ENCODE measurements at places on chromosomes 6 and 20.

DNA sequence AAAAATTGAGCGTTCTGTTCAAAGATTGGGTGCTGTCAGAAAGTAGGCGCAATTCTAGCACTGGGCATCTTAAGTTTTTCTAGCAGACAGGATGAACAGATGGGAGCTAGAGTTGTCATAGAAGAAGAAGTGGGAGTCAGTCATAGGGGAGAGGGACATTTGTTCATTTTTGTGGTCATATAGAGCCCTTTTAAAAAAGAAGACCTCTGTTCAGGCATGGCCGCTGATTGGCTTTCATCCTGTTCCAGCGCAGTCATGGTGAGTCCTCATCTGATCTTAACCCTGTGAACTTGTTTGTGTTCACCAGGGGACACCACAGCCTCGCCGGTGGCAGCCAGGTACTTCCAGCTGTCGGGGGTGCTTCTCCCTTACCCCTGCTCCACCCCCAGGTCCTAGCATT lies 29.7 kb upstream of the PBOV1 start:
- no peak for DNase-seq

DNA sequence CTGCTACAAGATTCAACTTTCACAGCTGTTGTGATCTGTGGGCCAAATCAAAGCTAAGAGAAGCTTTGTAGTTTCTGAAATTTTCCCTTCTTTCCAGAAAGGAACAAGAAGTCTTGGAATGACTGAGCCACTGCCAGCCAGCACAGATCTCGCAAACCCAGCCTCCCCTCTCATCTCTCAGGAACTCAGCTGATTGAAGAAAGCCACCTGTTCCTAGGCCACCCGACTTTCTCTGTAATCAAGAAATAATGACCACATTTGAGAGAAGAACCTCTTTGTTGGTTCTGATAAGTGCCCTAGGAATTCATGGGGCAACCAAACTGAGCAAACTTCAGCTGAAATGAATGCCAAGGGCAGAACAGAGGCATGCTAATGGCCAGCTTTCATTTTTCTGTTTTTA lies 61.7 kb downstream of the HDGFL1 start:
- DNase-seq: no peak

DNA sequence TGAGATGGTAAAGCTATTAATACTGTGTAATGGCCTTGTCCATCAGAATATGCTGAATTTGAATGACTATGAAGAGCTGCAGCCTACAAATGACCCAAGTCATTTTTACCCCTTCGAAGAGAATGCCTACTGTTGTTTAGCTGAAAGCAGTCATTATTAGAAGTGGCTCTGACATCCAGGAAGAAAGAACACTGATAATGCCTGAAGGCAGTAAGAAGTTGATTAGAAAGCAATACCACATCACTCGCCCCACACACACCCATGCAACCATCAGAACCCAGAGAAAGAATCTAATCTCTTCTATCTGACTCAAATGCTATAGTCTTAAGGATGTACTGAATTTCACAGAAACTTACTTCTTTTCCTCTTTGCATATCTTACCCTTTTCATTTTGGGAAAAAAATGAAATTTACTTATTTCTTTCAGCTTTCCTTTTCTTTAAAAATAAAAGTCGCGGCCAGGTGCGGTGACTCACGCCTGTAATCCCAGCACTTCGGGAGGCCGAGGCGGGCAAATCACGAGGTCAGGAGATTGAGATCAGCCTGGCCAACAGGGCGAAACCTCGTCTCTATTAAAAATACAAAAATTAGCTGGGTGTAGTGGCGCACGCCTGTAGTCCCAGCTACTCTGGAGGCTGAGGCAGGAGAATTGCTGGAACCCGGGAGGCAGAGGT lies 61.0 kb downstream of the ARHGAP18 start:
- no peak for DNase-seq

- DNase-seq: no peak
Measured at GRCh38 chr20:52270696-52271095, 79.1 kb upstream of the ZFP64 start.

DNA sequence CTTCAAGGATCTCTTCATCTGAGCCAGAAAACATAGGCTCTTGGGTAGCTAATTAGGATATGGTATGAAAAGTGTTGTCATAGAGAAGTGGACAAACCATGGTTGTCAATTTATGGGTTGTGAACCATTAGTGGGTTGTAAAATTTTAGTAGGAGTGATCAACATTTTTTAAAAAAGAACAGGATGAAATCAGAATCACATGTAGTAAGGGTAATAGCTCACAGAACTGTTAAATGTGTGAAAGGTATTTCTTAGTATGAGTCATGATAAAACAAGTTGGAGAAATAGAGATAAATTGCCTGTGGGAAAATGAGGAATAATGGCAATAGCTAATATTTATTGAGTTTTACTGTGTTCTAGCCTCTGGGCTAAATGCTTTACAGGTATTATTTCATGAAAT lies 113.4 kb downstream of the MAP3K4 start:
- DNase-seq: peak; percentile 6

- DNase-seq: peak; percentile 95
Measured at GRCh38 chr6:56899311-56899710, 55.6 kb upstream of the BEND6 start.

- DNase-seq: no peak
Measured at GRCh38 chr20:603116-603640, 6.9 kb downstream of the TCF15 start.

DNA sequence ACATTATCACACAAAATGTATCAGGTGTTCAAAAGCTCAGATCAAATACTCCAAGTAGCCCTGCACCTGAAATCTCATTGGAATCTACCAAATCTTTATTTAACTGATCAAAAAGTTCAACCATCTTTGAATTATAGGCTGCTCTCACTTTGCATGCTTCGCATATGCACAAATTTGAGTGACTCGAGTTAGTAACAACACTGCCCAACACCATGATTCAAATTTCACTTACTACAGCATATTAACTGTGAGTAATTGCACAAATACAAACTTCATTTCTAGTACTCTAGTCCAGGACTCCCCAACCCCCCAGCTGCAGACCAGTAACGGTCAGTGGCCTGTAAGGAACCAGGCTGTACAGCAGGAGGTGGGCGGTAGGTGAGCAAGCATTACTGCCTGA lies 51.1 kb downstream of the WASF1 start:
- DNase-seq: no peak

DNA sequence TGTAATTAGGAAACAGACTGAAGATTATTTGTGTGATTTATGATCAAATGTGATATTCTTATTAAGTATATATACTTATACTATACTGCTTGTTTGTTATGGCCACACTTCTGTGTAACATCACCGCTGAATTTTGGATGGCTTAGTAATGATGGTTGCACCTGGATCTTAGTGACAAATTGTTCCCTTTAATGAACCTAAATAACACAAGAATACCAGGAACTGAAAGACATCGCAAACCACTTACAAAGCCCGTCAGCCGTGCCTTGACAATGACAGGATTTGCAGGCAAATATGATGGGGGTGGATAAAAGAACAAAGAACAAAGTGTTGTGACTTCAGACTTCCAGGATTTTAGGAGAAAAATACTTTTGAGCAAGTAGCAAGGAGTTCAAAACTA lies 67.1 kb downstream of the LAMP5 start:
- no peak for DNase-seq

DNA sequence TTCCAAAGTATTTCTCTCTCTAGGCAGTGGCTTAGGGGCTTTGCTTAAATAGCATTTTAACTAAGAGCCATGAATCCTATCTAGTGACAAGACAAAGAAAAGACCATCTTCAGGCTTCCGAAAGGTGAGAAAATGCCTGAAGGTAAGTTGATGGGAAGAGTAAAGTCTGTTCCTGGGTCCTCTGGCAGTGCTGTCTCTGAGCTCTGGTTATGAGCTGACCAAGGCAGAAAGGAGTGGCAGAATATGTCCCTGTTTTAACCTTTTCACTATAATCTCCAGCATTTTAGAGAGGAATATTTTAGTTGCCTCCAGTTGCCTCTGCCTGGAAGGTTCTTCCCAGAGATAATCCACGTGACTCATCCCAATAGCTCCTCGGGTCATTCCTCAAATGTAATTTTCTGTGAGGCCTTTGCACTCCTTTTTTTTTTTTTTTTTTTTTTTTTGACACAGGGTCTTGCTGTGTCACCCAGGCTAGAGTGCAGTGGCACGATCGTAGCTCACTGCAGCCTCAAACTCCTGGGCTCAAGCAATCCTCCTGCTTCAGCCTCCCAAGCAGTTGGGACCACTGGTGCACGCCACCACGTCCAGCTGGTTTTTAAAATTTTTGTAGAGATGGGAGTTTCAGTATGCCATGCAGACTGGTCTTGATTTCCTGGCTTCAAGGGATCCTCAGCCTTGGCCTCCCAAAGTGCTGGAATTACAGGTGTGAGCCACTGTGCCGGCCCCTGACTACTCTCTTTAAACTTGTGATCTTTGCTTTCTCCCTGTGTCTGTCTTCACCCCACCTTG lies 3.7 kb upstream of the ARMH2 start:
- DNase-seq: no peak

- no peak for DNase-seq
Measured at GRCh38 chr6:139131736-139132280, 3.1 kb upstream of the HECA start.

DNA sequence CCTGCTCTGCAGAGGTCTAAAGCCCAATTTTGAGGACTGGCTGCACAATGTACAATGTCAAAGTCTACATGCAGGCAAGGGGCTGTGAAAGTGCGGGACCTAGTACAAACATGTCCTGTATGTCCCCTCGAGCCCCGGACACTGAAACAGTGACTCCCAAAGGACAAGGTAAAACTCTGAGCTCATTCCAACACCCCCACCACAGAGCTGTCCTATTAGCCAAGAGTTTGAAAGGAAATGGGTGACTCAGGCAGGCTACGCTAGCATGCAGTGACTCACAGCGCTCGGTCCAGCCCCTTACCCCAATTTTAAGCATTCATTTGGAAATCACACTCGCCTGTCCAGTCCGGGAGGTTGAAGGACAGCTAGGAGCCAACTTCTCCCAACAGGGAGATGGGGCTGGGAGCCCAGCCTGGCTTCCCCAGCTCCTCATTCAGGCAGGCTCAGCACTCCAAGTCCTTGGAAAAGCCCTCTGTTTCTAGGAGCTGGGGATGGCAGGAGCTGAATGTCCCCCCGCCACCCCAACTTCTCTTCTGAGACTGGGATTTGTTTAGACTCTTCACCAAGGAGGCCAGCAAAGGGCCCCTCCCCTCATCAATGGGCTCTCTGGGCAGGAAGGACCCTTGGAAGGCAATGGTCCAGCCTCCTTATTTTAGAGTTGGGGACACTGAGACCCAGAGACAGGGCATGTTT lies 3.9 kb downstream of the SDC4 start:
- peak; percentile 89 for DNase-seq

GRCh38 chr6:46963039-46963438 lies 41.3 kb upstream of the ADGRF5 start:
- no peak for DNase-seq

GRCh38 chr6:110589865-110590513 lies 113.6 kb upstream of the SLC22A16 start:
- no peak for DNase-seq

DNA sequence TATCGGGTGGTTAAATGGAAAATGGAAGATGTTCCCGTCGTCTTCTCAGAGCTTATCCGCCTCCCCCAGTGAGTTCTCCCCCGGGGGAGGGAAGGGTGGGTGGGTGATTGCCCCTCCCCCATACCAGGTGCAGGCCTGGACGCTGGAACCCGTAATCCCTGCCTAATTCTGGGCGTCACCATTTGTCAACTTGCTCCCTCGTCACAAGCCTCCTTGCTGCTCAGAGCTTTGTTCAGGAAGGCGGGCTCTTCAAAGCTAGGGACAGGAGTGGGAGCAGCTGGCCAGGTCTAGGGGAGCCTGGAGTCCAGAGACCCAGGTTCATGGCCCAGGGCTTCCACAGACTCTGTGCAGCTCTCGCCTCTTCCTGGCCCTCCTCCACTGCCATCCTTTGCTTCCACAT lies 25.6 kb downstream of the CDH22 start:
- DNase-seq: no peak

GRCh38 chr6:90656325-90656724 lies 69.5 kb upstream of the MAP3K7 start:
- no peak for DNase-seq

GRCh38 chr20:25136643-25137559 lies 55.0 kb upstream of the VSX1 start:
- DNase-seq: peak; percentile 98

- no peak for DNase-seq
Measured at GRCh38 chr20:62856931-62857619, 4.5 kb downstream of the TCFL5 start.

DNA sequence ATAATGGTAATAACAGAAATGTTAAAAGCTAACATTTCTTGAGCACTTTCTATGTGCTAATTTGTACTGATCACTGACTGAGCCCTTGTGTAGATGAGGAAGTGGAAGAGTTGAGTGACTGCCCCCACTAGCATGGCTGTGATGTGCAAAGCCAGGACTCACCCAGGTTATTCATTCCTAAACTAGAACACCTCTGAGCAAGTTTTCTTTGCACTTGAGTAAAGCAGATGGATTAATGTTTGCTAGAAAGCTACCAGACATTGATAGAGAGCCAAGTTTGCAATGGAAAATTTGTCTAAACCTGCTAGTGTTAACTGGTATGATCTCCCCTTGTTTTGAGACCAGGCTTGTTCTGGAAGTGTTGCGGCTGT lies 467.4 kb upstream of the PLCB4 start:
- DNase-seq: no peak

- DNase-seq: no peak
Measured at GRCh38 chr6:46651816-46652215, 802 bp downstream of the CYP39A1 start.

DNA sequence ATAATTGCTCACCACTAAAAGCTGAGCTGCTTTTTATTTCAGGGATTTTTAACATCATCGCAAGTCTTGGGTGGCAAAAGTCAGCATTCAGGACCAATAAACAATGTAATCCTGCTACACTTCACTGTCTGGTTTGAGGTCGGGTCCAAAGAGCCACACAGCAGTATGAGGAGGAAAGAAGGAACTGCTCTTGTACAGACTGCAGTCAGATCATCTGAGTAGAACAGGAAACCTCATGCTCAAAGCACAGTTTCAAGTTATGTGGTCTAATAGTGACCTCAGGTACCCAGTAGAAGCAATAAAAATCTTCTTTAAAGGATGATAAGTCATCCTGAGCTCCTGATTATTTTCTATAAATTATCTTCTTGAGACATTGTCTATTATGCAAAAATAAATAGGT lies 211.4 kb downstream of the FUT9 start:
- DNase-seq: no peak

- DNase-seq: peak; percentile 41
Measured at GRCh38 chr6:51139950-51140385, 321.3 kb downstream of the TFAP2B start.

GRCh38 chr6:118558464-118559217 lies 10.5 kb downstream of the PLN start:
- DNase-seq: peak; percentile 23

GRCh38 chr6:51411496-51412125 lies 592.9 kb downstream of the TFAP2B start:
- DNase-seq: no peak
